ENCODE measurements at places on chromosomes 2 and 18.

DNA sequence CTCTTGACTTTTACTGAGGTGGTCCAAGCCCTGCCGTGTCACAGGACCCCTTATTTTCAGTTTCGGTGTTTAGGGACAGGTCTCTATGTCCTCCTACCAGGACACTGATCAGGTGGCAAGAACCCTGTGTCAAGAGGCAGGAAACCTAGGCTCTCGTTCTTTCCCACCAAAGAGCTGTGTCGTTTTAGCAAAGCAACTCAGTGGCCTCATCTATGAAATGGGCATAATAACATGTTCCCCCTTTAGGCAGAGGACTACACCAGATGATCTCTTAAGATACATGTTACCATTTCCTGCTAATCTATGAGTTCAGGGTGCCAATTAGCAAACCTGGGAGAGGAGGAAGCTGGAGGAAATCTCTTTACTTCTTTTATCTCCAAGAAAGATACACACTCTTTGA, 1.9 kb downstream of the RAB31 start:
- no peak for DNase-seq

- DNase-seq = no peak
Measured at GRCh38 chr2:192236136-192236535, 41.4 kb upstream of the TMEFF2 start.

DNA sequence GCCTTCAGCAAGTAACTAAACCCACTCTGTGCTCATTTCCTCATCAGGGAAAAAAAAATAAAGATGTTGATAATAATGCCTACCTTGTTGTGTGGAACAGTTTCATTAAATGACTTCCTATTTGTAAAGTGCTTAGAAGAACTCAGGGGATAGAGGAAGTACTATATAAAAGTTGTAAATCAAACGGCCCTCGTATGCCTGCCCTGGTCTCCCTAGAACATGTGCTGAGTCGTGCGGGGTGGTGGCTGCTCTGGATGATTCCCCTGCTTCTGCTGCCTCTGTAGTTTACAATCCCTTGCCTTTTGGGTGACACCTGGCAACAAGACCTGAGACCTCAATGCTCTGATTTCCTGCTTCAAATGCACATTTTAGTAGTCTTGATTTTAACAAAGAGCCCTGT, 170.0 kb downstream of the CERS6 start:
- no peak for DNase-seq

DNA sequence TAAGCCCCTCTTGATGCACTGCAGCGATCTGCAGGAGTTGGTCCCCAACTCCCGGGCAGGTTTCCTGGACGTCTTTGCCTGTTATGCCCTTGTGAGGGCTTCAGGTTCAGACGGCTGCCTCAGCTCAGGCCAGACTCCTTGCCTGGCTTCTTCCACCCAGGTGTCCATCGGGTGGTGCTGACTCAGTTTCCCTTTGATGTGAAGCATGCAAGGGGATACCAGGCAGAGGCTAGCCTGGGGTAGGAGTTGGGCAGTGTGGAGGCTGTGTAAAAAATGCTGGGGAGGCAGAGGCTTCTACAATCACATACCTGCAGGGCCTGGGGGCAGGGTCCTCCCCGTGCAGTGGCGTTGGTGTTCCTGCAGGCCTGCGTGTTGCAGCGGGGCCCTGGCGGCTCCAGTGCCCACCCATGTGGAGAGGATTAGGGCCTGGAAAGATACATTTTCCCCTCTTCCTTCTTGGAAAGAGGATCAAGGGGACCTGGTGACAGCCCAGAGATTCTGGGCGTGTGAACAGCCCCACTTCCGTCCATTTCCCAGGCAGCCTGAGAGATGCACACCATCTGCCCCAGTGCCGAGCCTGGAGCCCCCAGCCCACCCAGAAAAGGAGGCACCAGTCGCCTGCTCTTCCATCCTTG, 338.3 kb downstream of the DYSF start:
- DNase-seq = peak; percentile 5

GRCh38 chr18:35050028-35050546, 8.9 kb downstream of the MAPRE2 start:
- DNase-seq = no peak

DNA sequence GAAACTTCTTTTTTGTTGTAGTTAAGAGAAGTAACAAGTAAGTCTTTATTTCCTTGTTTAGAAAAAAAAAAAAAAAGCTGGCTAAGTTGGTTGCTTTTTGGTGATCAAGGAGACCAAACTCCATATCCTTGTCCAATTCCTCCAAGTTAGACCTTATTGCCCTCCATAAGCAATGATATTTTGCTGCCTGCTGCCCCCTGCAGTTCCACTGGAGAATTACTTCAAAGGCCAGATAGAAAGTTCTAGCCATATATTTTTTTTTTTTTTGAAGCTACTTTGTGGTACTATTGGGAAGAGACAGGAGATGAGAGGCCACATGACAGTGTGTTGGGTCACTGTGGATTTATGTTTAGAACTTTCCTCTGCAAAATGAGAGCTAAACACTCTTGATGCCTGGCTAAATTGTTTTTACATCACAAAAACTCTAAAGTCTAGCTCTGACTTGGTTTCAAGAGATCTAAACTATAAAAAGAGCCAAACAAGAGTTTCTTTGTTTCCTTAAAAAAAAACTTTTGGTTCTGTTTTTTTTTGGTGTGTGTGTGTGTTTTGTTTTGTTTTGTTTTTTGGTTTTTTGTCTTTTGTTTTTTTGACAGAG, 80.7 kb upstream of the RASGRP3 start:
- peak; percentile 71 for DNase-seq

DNA sequence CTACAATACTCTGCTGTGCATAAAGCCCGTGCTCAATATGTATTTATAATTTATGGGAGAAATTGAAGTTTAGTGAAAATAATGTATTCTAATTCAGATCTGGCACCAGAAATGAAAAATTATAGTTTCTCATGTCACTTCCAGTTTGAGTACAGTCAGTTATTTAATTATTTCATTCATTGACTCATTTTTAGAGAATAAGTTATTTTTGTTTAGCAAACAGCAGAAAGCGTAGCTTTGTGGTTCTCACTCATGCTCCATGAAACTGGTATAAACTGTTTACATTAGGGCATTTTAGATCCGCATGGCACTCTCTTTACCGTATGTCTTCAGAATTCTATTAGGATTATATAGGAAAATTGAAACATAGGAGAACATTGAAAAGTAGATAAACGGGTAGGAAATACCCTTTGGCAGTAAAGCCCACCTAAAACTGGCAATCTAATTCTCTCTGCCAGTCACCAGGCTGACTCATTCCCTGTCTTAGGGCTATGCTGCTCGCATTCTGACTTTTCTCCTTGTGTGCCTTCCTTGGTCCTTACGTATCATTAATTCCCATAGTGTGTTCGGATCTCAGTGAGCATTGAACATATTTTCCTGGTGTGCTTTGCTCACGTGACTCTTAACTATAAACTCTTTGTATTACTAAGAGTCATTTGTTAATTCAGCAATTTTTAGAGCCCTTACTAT, 106.0 kb downstream of the ZNF236 start:
- DNase-seq = no peak
